ENCODE measurements at places on chromosomes 7 and 10.

DNA sequence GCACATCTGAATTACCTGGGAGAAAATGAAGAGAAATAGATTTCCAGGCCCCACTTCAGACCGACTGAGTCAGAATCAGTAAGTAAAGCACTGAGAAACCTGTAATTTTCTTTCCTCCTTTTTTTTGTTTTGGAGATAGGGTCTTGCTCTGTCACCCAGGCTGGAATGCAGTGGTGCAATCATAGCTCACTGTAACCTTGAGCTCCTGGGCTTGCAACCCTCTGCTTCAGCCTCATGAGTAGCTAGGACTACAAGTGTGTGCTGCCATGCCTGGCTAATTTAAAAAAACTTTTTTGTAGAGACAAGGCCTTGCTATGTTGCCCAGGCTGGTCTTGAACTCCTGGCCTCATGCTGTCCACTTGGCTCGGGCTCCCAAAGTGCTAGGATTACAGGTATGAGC is 260.2 kb downstream of the STK31 start:
- DNase-seq, result no peak

DNA sequence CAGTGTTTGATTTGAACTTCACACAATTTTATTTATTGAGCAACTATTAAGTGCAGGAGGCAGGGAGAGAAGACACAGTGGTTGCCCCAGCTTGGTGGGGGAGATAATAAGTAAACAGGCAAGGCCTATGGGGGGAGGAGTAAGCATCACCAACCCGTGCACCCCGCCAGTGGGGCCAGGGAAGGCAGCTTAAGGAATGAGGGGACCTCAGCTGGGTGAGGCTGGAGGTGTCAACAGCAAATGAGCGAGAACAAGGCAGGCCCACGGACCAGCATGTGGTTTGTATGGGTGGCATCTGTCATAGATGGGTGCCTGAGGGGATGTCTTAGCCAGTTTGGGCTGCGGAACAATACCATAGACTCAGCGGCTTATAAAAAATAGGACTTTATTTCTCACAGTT is 24.1 kb upstream of the CRHR2 start:
- DNase-seq, result no peak

- DNase-seq, result peak; percentile 28
Observed at GRCh38 chr7:142385491-142386340, 127.9 kb upstream of the PRSS58 start.

- no peak for DNase-seq
Observed at GRCh38 chr10:1230592-1231275, 174.5 kb downstream of the WDR37 start.

DNA sequence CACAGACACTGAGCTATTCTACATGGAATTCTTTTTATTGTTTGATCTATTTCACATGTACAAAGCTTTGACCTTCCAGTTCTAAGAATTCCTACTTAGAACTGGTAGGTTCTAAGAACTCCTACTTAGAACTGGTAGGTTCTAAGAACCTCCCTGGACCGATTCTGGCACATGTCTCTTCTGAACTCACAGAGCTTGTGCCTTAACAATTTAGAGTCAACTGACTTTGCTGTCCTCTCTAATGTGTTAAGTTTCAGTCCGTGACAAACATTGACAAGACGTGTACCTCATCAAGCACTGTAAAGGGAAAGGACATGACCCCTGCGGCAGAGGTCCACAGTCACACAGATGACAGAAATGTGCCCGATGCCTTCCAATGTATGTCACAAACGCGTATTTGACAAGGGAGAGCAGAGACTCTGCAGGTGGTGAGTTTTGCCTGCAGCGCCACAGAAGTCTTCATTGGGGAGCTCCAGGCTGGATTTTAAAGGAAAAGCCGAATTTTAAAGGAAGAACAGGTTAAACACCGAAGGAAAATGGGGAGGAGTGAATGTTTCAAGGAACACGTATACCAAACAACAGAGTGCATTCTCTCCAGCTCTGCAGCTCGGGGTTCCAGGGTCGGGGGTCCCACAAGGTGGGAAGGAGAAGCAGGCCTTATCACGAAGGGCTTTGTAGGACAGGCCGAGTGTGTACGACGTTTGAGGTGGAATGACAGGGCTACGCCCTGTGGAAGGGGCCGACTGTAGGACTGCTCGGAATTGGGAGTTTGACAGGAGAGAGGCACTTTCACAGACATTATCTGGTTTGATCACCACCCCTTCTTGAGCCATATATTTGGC is 161.1 kb upstream of the KLF14 start:
- DNase-seq, result peak; percentile 13

DNA sequence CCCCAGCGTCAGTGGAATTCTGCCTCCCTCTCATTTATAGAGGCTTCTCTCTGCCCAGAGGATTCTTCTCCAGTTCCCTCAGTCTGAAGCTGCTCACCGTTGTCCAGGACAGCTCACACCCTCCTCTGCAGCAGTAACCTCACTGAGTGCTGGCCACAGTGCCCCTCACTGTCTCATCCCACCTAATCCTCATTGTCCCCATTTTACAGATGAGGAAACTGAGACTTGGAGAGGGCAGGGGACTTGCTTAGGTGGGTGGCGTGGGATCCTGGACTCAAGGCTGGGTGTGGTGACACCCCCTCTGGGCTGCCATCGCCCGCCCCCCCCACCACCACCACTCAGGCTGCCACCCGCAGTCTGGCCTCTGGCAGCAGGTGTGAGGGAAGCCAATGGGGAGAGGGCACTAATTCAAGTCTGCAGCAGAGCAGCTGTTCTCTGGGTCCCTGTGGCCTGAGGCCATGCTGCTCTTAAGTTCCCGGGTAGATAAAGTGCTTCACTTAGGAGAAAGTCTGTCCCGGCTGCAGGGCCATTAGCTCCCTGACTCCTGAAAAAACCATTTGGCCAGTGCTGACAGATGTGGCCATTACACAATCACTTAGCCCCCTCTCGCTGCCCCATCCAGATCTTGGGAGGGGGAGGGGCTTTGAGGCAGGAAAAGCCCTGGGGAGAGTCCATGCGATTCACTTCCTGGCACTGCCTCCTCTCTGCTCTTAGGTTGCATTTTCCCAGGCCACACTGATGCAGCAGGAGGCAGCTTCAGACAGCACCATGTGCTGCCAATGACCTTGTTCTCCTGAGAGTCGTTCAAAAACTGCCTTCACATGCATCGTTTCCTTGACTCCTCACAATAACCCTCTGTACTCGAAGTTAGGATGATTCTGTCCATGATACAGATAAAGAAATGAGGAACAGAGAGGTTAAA is 36.3 kb downstream of the DRGX start:
- no peak for DNase-seq

DNA sequence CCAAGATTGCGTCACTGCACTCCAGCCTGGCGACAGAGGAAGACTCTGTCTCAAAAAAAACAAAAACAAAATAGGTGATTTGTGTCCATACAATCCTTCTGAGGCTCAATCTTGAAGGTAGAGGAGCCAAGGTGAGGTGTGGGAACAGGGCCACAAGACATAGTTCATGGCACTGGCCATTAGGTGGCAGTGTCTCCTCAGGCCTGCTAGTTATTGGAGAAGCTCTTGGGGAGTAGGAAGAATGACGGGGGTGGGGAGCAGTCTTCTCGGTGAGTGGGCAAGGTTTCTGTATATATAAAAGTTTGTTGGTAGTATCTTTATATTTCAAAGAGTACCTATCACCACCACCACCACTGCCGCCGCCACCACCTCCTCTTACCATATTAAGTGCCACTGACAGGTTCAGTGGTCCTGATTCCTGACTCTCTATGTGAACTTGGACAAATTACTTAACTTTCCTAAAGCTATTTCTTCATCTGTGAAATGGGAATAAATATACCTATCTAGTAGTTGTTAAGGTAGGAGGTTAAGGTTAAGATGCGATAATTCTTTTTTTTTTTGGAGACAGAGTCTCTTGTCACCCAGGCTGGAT is 24.0 kb downstream of the CCSER2 start:
- peak; percentile 67 for DNase-seq

DNA sequence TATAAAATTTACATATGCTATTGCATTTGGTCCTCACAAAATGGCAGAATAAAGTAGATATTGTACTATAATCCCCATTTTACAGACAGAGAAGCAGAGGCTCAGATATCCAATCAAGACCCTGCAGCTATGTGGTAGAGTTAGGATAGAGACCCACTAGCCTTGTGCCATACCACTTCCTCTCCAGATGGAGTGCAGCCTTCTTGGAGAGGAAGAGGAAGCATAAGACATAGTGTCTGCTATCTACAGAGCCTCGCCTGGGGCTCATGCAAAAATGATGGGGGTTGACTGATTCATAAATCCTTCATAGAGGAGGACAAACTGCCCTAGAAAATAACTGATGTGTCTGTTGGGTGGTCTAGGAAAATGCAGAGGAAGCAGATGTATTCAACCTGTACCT is 447.3 kb downstream of the KCNMA1 start:
- no peak for DNase-seq

- DNase-seq, result no peak
Observed at GRCh38 chr7:434891-435629, 84.6 kb downstream of the PDGFA start.

DNA sequence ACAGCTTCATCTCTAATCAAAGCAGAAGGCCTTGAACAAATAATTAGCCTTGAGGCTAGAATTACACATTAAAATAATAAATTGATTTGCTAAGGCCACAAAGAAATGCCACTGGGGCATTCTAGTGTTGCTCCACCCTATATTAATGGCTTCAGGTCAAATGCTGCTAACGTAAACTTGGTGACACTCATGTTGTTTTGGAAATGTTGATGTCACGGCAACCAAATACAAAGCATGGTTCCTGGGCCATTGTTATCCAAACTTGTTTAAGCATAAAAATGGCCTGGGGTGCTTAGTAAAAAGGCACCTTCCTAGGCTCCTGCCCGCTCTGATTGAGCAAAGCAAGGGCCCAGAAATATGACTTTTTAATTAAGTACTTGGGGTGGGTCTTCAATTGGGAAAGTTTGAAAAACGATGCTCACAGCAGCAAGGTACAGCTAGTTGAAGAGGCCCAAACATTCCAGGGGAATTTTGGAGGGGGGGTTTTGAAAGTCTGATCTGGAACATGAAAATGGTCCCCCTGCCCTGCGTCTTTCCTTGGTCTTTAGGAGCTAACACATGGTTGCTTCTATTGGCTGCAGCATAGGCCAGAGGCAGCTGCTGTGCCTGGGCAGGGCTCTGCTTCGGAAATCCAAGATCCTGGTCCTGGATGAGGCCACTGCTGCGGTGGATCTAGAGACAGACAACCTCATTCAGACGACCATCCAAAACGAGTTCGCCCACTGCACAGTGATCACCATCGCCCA is 67.8 kb downstream of the ABCC2 start:
- DNase-seq, result no peak

- no peak for DNase-seq
Observed at GRCh38 chr7:40243076-40243475, 108.3 kb downstream of the SUGCT start.

GRCh38 chr10:65710306-65710705 is 1215.5 kb upstream of the LRRTM3 start:
- DNase-seq, result no peak

DNA sequence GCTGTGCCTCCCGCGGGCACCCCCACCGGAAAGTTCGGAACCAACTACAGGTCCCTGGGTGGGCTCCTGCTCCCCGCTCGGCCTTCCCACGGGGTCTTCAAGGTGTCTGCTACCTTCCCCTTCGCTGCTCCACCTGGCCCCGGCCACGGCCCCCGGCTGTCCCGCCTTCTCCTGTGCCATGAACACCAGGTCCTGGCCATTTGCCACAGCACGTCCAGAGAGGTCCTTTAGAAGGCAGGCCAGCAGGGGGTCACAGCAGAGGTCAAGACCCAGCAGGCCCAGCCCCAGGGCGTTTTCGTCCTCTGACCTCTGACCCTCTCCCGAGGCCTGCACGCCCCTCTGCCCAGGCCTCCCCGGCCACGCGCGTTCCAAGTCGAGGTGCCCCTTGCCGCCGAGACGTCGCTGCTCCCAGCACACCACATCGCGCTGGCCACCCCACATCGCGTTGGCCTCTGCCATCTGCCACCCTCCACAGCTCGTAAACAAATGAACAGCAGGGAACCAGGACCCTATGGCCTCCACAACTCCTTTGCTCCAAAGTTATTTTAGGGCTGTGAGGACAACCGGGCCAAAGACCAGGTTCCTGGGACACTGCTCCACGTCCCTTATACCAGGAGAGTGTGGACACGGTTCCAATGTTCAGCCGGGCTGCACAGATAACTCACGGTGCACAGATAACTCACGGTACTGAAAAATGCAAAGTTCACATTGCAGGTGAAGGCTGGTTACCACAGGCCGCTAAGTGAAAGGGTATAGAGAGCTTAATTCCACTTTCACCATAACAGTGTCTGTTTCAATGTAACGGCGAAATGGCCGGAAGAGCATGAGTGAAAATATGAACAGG is 74.3 kb downstream of the CFAP46 start:
- no peak for DNase-seq

DNA sequence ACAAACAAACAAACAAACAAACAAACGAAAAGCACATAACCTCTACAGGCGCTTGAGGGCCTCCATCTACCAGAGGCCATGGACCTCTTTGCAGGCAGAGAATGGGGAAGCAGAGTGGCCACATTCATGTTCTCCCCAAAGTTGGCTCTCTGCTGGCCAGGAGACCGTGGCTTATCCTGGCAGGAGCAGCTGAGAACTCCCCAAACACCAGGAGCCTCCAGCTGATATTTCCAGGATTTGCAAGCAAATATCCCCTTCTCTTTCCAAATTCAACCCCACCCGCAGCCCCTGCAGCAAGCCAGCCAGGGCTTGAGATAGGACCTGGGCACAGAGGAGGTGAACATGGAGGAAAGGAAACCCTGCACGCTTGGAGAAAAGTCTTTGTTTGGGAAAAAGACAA is 240.0 kb downstream of the SKAP2 start:
- no peak for DNase-seq

GRCh38 chr7:116197360-116197759 is 13.0 kb upstream of the TES start:
- no peak for DNase-seq

GRCh38 chr7:134873253-134873652 is 93.8 kb downstream of the CALD1 start:
- DNase-seq, result no peak

DNA sequence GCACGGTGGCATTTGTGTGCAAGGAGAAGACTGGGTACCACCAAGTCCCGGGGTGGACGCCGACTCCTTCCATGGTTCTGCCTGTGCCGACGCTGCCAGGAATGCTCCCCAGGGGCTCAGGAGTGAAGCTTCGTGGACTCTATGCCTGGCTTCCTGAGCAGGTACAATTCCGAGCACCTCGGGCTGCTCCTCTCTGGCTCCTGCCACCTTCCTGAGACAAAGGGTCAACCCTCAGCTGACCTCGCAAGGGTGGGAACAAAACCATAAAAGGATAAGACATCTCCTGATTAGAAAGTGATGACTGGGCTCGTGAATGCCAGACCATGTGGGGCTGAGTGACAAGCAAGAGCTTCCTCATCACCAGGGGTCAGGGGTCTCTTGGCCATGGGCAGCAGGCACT is 31.8 kb downstream of the CALML3 start:
- DNase-seq, result no peak

- no peak for DNase-seq
Observed at GRCh38 chr10:103849880-103850571, 5.3 kb downstream of the SH3PXD2A start.

Data from stimulated activated CD4-positive, alpha-beta T cell treated with anti-CD3 and anti-CD28 coated beads, Interleukin-4, amount 100 ng/mL, for 1 hour (primary cell).